K562 (cell line): ENCODE measurements at places on chromosomes 5 and 9.

DNA sequence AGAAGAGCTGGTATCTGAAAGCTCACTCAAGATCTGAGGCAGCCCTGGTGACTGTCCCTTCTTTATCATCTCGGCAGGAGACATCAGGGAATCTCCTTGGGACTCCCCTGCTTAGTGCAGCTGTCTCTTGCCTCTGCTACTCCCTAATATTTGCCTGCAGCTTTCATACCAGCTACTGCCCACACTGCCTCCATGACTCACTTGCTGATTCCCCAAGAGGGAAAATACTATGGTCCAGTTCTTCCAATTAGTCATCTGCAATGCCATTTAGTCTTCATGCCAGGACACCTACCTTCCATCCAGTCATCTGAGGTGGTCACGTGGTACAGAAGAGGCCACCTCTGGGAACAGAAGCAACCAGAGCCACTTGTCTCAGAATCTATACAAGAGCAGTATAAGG, 270.8 kb downstream of the NTRK2 start:
- no peak overlapping the region for H3K4me3 ChIP-seq
- no peaks in the 10 kb centered on the region for H3K4me1 ChIP-seq
- no peaks in the 10 kb centered on the region for H3K36me3 ChIP-seq
- no peak overlapping the region for H3K27ac ChIP-seq

GRCh38 chr9:91886414-91887076, 63.5 kb downstream of the ROR2 start:
- peaks cover 12% of the 10 kb centered on the region; the same call in 2 of the 3 replicates for H3K36me3 ChIP-seq
- DNase-seq = no peak
- H3K27me3 ChIP-seq = no peaks in the 10 kb centered on the region
- peaks cover 24% of the 10 kb centered on the region for H3K4me1 ChIP-seq
- no peak overlapping the region for H3K4me3 ChIP-seq
- no peak overlapping the region for H3K27ac ChIP-seq

- no peak for DNase-seq
- no peaks in the 10 kb centered on the region for H3K4me1 ChIP-seq
- H3K27me3 ChIP-seq = no peaks in the 10 kb centered on the region
- no peak overlapping the region for H3K27ac ChIP-seq
- no peak overlapping the region for H3K4me3 ChIP-seq
- H3K36me3 ChIP-seq = no peaks in the 10 kb centered on the region
These were observed 563.2 kb downstream of the NR2F1-AS1 start for GRCh38 chr5:93017849-93018248.

- H3K27ac ChIP-seq = no peak overlapping the region
- no peak overlapping the region for H3K4me3 ChIP-seq
- peaks cover 4% of the 10 kb centered on the region; the same call in 2 of the 3 replicates for H3K27me3 ChIP-seq
- H3K4me1 ChIP-seq = no peaks in the 10 kb centered on the region
These were observed 209.0 kb upstream of the MVB12B start for GRCh38 chr9:126117631-126118030.

GRCh38 chr9:97802276-97802675, 50.8 kb upstream of the FOXE1 start:
- H3K4me3 ChIP-seq = no peak overlapping the region
- no peaks in the 10 kb centered on the region for H3K36me3 ChIP-seq
- H3K4me1 ChIP-seq = peaks cover 2% of the 10 kb centered on the region; the same call in 1 of the 3 replicates
- no peak for DNase-seq
